ENCODE measurements at places on chromosomes 7 and 10. TPM values are rescaled to one million over a fixed set of nuclear protein-coding genes. Genes with fewer than 3 reads are reported as not detected.

Gene EGFR
- total RNA-seq: 0.56 TPM

Gene VGF
- not detected for total RNA-seq

Gene SORCS1
- not detected for total RNA-seq

Gene MACC1
- under 0.01 TPM for total RNA-seq

All from dermis blood vessel endothelial cell (primary cell).